ENCODE measurements at places on chromosomes 11 and 22. TPM values are rescaled to one million over a fixed set of nuclear protein-coding genes. Genes with fewer than 3 reads are reported as not detected.

SCGB1D2 gene
- total RNA-seq, result 3.7 TPM

GAB4 gene
- not detected for total RNA-seq

LINC01488 gene
- 0.22 TPM for total RNA-seq

HDAC10 gene
- 12.0 TPM for total RNA-seq

KCTD14 gene
- not detected for total RNA-seq

POU2AF3 gene
- total RNA-seq, result 1.0 TPM

GRCh38 chr22:44954149-44954548 is 55.7 kb downstream of the PHF21B start:
- DNase-seq, result no peak

- no peak for DNase-seq
Observed at GRCh38 chr11:10324474-10324873, 19.6 kb downstream of the ADM start.

DNA sequence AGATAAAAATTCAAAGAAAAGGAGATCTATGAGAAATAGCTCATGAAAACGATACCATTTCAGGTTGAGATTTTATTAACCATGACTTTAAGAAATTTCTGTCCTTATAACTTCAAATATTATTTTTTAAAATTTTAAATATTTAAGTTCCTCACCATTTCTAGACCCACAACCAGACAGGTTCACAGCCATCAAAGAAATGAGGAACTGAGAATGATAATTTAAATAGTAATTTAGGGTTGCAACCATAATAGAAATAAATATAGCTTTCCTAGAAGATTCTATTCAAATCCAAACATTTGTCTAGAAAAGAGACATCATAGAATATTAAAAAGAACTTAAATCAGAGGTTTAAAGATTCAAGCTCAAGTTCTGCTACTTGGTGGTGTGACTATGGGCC is 5.9 kb upstream of the VWA5A start:
- DNase-seq, result no peak

- no peak for DNase-seq
Observed at GRCh38 chr11:2393941-2394817, 6.4 kb upstream of the TSSC4 start.

DNA sequence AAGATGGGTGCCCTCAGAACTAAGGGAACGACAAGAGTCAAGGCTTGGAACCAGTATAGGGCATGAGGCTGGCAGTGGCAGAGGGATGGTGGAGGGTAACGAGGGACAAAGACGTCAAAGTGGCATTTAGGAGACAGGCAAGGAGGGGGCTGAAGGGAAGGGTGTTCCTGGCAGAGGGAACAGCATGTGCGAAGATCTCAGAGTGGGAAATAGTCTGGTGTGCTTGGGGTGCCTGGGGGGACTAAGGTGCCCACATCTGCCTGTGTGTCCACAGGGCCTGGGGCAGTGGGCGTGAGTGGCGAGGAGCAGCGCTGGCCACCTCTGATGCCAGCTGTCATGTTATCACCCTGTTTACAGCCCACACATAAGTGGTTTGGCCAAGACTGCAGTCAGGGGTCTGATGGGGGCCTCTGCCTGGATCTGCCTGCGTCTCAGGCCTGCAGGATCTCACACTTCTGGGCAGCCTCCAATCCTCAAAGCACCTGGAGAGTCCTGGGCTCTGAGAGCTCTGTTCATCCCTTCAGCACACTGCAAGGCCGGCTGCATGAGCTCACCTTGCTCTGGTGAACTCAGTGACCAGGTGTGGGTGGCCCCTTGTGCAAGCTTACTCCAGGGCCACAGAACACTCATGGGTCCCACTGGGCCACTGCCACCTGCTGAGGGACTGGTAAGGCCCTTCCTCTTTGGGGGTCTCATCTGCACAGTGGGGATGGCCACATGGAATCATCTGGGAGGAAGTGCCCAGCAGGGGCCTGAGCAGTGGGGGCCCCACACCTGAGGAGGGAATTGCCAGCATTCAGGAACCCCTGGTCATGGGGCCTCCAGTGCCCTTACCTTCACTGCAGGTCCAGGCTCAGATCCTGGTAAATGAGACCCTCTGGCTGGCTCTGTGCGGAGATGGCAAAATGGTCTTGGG is 89.7 kb upstream of the SHISAL1 start:
- peak; percentile 23 for DNase-seq

GRCh38 chr11:116219171-116219635 is 553.6 kb downstream of the BUD13 start:
- DNase-seq, result no peak

- DNase-seq, result peak; percentile 23
Observed at GRCh38 chr11:65864706-65865471, 4.7 kb downstream of the MUS81 start.

DNA sequence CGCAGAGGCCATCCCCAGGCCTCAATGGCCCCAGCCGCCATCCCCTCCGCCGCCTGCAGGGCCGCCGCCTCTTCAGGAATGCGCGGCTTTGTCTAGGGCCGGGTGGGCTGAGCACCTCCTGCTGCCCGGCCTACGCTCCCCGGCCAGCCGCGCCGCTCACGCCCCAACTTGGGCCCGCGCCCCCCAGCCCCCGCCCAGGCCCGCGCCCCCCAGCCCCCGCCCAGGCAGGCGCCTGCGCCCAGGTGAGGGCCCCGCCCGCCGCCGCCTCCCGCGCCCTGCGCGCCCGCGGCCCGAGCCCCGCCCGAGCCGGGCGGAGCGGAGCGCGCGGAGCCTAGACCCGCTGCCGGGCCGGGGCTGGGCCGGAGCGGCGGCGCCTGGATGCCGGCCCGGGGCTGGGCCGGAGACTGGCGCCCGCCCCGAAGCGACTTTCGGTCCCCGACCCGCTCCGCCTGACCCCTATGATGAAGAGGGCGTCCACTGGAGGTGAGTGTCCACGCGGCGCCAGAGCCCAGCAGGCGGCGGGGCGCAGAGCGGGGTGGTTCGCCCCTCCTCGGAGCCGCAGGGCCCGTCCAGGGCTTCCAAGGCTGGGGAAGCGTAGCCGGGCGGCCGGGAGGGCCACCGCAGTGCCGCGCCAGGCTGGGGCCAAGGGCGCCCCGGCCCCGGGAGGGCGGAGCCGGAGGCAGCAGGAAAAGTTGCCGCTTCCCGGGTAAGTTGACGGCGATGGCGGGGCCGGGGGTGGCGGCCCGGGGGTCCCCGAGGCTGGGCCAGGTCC is 34.3 kb upstream of the PRODH start:
- DNase-seq, result peak; percentile 34

GRCh38 chr22:49076300-49077035 is 751.2 kb downstream of the BRD1 start:
- DNase-seq, result no peak
